ENCODE measurements at places on chromosomes 4 and X.

- DNase-seq: no peak
Measured at GRCh38 chr4:123777373-123777772, 380.8 kb downstream of the SPRY1 start.

DNA sequence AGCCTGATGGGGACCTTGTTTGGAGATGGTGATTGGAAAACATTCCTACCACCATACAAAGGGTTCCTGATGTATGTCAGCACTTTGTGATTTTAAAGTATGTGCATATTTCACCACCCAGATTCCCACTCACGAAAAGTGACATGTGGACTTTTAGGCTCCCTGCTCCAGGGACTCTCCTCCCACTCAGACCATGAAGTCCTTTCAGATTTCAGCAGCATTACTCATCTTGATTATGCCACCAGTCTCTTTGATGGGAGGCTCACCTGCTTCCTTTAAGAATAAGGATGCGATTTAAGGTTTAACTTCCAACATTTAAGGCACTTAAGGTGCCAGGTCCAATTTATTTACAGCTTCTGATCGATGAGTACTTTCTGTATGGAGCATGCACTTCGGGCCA lies 204.4 kb downstream of the PPARGC1A start:
- no peak for DNase-seq

DNA sequence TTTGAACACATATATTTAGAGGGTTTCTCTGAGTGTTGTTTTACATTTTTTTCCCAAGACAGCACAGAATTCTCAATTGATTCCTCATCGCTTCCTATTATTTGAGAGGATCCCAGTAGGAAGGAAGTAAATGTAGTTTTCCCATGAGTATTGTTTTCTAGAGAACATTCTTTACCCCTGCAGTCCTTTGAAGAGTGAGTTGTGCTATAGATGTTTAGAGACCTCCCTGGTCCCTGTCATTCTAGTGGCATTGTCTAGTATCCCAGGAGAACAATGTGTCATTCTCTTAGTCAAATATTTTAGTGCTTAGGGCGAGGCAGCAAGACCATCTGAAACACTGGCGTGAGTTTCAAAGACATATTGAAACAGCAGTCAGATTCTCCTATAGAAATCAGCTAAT lies 32.5 kb downstream of the SORBS2 start:
- DNase-seq: no peak

DNA sequence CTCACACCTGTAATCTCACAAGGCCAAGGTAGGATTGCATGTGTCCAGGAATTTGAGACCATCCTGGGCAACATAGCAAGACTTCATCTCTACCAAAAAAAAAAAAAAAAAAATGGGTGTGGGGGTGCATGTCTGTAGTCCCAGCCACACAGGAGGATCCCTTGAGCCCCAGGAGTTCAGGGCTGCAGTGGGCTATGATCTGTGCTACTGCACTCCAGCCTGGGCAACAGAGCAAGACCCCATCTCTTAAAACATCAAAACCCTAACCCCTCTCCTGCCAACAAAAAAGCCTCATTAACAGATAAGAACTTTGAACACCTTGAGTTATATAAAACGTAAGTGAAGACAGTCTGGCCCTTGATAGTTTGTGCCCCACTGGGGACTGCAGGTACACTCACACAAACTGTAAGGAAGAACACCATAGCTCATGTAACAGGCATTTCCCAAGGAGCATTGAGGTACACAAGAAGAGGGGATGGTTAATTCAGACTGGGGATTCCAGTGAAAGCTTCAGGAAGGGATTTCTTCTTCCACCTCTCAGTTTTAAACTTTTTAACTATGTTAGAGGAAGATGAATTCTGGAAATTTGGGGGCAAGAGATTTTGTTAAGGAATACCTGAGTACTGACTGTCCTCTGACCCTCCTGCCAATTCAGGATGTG lies 34.7 kb downstream of the RBPJ start:
- no peak for DNase-seq

All from effector memory CD4-positive, alpha-beta T cell (primary cell).